SHP77 (cell line): ENCODE measurements at places on chromosomes 7 and 10.

- DNase-seq, result no peak
Measured at GRCh38 chr10:78415111-78415510, 381.4 kb downstream of the RPS24 start.

DNA sequence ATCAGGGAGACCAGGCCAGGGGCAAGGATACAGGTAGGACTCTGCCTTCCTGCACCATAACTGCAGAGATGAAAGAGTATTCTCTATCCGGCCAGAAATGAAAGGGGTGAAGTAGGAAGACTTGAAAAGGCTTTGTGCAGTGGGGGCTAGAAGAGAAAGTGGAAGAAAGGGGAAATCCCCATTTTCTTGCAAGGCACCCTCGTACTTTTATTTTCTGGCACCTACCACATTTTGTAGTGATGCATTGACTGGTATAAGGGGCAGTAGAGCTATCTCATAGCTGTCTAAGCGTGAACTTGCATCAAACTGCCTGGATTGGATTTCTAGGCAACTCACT is 752 bp upstream of the CAMK2G start:
- no peak for DNase-seq

DNA sequence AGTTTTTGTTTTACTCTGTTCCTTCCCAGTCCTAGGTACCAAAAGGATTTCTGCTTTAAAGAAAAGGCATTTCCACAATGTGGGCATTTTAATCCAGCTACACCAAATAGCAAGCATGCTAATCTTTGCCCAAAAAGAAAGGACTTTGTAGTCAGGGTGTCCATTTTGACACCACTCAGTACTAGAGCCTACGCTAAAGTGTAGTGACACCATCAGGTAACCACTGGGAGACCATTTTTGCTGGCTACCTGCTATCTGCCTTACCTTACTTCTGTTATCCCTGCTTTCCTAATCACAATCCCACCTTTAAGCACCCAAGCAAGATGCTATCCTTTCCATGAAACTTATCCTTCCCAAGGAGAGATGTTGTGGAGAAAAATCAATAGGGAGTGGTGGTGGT is 129.7 kb downstream of the VPS50 start:
- DNase-seq, result no peak

- DNase-seq, result no peak
Measured at GRCh38 chr10:74373059-74373458, 222.0 kb downstream of the ADK start.

DNA sequence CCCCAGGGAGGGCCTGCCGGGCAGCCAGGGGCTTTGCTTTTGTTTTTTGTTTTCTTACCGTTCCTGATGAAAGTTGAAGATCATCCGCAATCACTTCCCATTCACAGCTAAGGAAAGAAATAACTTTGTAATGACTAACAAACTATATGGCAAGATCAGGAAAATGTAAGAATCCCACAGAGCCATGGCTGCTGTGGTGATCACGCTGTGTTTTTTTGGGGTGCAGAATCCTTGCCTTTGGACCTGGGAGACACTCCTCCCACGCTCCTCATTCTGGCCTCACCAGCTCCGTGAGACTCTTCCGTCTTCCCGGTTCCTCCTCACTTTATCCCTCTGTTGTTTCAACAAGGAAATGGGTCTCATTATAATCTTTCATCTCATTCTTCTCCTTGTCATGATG is 443.0 kb upstream of the MGMT start:
- DNase-seq, result no peak

- no peak for DNase-seq
Measured at GRCh38 chr7:47323904-47324303, 258.0 kb downstream of the TNS3 start.

DNA sequence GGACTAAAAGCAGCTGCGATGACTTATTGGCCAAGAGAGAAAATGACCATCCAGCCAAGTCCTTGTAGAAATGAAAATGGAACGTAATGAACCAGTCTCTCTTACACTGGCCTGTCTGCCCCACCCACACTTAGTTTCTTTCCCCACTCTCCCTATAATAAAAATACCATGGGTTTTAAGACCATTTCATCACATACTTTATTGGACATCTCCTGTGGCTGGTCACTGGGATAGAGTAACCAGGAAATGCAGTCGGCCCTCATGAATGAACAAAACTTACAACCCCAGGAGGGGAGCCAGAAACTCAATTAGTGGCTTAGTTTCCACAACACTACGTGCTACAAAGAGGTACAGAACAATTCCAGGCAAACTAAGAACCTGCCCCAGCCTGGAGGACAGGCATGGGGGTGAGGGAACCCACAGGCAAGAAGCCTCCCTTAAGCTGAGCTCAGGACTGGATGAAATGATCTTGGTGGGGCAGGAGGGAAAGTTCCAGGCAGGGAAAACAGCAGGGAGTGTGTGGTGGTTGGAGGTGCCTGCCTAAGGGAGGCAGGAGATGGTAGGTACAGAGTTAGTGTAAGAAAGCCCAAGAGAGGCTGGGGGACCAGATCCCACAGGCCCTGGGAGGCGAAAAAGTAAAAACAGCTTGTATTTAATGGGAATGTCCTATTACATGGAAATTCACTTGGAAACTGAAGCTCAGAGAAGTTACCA is 29.6 kb downstream of the MKI67 start:
- no peak for DNase-seq
